ENCODE measurements at places on chromosomes 6 and 20.

- no peak for DNase-seq
Observed at GRCh38 chr6:93523365-93523764, 104.0 kb upstream of the EPHA7 start.

DNA sequence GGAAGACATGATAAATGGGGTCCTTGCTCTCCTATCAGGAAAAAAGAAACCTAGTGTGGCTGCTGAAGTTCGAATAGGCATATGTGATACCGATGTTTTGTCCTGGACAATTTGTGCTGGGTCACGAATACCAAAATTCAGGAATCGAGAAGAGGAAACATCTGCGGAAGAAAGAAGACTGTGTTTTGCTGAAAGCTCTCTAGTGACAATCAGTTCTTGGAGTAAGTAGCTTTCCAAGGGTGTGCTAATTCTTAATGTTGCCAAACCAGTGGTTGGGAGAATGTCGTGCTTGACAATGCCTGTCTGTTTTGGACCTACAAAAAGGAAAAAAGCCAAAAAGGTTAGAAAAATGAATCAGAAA is 956.1 kb downstream of the PHF3 start:
- DNase-seq, result no peak

DNA sequence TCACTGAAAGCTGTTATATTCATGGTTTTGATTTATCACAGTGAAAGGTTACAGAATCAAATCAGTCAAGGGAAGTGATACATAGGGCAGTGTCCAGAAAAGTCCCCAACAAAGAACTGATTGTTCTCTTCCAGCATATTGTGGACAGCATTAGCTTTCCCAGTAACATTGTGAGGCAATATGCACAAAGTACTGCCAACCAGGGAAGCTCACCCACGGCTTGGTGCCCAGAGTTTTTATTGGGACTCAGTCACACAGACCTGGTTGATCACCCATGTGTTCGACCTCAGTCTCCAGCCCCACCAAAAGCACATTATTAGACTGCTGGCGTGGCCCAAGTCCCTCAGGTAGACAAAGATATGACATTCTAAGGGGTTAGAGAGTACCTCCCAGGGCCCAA is 76.0 kb downstream of the LCA5 start:
- DNase-seq, result no peak

GRCh38 chr6:20653085-20653479 is 118.8 kb downstream of the CDKAL1 start:
- no peak for DNase-seq

- DNase-seq, result no peak
Observed at GRCh38 chr20:44113618-44114376, 73.2 kb downstream of the JPH2 start.

GRCh38 chr20:53104884-53105283 is 132.7 kb downstream of the TSHZ2 start:
- DNase-seq, result no peak

DNA sequence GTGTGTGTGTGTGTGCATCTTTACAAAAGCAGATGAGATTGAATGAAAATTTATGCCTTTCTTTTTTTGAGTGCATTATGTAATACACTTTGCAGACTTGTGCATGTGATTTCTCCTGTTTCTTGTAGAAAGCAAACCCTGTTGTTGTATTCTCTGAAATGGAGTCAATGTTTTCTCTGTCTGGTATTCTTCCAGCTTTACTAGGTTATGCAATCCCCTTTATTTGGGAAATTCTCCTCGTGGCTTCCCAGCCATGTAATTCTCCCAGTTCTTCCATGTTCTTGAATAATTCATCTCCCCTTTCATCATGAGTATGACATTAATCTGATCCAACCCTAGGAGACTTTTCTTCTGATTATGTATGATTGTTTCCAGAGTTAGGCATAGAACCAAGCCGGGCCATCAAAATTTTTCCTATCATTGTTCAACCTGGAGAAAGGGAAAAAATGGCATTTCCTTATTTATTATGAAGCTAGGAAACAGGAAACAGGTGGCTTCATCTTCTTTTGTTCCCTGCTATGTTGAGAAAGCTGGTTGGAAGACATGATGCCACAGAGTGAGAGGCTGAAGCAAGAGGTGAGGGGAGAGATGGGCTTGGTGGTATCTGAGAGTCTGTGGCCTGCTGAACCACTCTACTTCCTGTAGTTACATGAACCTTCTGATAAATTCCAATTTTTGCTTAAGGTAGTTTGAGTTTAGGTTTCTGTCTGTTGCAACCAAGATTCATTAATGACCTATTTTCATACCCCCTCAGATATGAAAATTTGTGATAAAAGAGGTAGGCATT is 68.8 kb downstream of the PRL start:
- no peak for DNase-seq

DNA sequence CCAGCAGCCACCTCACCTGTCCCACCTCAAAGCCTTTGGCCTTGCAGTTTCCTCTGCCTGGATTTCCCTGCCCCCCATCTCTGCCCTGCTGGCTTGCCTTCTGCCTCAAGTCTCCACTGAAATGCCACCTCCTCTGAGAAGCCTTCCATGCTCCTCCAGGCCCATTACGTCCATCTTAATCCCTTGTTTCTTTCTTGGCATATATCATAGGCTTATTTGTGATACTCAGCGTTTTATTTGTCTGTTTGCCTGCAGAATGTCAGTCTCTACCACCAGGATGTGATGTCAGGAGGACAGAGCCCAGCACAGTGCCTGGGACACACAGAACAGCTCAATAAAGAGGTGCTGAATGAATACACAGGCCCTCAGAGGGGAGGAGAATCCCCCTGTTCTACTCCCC is 24.4 kb upstream of the TLDC2 start:
- no peak for DNase-seq

- DNase-seq, result peak; percentile 3
Observed at GRCh38 chr20:63531686-63532448, 5.3 kb downstream of the PTK6 start.

- no peak for DNase-seq
Observed at GRCh38 chr6:169251371-169251802, 2.3 kb downstream of the THBS2 start.

- DNase-seq, result no peak
Observed at GRCh38 chr6:45589367-45589766, 211.6 kb upstream of the SUPT3H start.
